ENCODE measurements at places on chromosomes 6 and 20.

GRCh38 chr6:85516168-85516567 is 66.3 kb downstream of the NT5E start:
- no peak for DNase-seq

DNA sequence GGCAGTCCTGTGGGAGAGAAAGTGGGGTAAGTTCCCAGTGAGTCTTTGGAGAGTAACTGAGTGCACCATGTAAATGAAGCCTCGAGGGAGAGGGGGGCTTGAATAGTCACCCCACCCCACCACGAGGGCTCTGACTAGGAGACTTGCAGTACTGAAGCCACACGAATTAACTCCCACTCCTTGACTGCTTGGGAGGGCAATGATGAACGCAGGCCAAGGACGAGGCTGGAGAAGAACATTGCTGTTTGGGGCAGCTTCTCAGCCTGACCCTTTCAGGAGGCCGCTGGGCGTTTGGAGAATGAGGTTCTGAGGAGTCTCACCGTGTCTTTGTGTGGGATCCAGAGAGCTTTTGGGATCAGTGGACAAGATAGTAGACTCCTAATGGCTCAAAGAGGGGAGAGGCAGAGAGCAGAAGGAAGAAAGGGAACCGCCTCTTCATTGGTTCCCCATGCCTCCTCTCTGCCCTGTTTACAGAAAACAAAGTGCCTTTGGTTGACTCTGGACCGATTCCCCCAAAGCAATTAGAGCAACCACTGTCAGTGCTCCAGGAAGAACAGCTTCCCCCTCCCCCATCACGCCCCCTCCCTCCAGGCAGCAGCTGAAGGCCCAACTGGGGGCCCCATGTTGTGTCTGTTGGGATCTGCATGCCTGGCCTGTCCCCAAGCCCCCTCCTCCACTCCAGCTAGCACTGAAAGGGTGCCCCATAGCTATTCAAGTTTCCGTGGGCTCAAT is 41.7 kb upstream of the CDKN1A start:
- no peak for DNase-seq

- DNase-seq: no peak
Observed at GRCh38 chr20:22918286-22918983, 116.7 kb upstream of the SSTR4 start.

DNA sequence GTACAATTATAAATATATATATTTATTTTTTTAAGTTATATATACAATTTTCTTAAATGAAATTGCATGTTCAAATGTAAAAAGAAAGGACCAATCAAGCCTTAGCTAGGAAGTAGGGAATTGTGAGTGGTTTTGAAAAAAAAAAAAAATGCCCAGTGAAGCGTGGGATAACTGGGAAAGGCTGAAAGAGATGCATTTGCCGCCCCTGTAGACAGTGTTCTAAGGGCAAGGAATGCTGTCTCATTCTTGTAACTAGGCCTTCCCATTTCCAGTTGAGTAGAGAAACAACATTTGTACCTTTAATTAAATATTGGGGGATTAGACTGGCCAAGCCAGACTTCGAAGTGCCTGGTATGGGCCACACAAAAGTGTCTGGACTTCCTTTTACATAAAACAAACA is 430.1 kb upstream of the SLC35B3 start:
- DNase-seq: no peak

DNA sequence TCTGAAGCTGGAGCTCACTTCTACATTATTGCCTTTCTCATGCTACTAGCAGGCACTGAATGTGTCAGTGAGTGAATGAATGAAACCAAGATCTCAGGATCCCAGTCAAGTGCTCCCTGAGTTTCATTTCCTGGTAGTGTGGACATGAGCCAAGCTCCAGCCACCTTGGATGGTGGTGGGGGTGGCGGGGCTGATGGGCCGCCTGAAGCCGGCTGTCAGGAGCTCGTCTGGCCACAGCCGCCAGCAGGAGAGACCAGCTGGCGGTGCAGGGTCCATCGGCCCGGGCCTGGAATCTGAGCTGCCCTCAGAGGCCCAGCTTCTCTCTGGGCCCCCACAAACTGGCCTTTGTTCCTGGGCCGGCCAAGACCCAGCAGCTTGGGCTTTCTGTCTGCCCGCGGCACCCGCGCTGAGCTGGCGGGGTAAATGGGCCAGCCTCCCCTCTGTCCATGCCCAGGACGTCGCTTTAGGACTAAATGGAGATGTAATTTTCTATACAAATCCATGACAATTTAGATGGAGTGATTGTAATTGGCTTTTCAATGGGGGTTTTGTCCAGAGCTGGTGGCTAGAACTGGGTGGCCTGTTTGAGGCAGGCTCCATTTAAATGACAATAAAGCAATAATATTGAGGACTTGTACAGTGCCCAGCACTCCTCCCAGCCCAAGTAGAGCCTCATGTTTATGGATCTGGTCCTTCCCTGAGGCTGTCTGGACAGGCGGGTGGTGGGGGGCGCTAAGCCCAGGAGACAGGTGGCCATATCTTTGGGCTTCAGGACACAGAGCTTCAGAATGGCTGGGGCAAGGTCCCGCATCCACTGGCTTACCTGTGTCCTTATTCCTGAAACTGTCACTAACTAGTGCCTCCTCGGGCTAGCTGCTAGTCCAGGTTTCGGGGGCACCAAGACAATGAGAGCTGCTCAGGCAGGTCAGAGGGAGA is 43.5 kb downstream of the NOL4L start:
- DNase-seq: no peak

DNA sequence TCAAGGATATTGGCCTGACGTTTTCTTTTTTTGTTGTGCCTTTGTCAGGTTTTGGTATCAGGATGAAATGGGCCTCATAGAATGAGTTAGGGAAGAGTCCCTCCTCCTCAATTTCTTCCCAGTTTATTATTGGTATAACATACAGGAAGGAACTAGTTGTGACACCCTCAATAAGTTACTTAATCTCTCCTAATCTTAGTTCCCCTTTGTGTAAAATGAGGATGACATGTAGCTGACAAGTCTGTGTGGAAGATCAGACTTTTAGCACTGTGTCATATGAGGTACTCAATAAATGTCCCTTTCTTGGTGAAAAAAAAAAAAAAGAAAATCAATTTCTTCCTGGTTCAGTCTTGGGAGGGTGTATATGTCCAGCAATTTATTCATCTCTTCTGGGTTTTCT is 155.8 kb downstream of the PDE7B start:
- DNase-seq: no peak

GRCh38 chr6:137728386-137729349 is 138.4 kb upstream of the TNFAIP3 start:
- DNase-seq: no peak

GRCh38 chr6:11054722-11055121 is 10.6 kb upstream of the ELOVL2 start:
- DNase-seq: no peak

DNA sequence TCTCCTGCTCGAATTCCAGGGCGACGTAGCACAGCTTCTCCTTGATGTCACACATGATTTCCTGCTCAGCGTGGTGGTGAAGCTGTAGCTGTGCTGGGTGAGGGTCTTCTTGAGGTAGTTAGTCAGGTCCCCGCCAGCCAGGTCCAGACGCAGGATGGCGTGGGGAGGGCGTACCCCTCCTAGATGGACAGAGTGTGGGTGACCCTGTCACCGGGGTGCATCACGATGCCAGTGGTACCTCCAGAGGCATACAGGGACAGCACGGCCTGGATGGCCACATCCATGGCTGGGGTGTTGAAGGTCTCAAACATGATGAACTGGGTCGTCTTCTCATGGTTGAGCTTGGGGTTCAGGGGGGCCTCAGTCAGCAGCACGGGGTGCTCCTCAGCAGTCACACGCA is 110.2 kb upstream of the CNR1 start:
- DNase-seq: no peak

GRCh38 chr6:13491538-13491937 is 4.1 kb upstream of the GFOD1 start:
- no peak for DNase-seq

GRCh38 chr20:39163993-39164392 is 201.8 kb downstream of the DHX35 start:
- DNase-seq: no peak

DNA sequence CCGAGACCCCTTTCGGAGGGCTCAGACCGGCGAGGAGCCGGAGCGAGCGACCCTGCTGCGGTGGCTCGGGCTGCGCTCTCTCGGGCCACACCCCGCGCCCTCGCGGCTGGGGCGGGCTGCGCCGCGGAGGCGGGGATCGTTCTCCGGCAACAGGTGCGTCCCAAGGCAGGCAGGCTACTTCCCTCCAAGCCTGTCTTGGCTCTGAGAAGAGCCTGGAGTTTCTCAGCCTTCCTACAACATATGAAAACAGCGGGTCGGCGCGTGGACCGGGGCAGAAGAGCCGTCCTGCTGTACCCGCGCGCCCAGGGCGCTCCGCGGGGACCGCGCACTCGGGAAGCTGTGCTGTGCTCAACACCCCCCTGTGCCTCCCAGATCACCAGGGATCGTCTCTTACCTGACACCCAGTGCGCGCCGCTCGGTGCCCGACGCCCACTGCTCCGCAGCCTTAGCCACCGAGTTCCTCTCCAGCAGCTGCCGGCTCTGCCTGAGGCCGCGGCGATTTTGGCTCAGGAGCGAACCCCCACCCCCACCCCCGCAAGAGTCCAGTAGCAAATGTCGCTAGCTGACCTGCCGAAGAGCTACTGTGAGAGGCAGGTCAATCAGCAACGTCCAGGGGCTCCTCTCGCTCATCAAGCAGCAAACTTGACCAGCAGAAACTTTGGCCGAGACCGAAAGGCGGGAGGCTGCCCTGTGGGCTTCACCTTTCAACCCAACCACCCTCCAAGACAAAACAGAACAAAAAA is 3.7 kb upstream of the OLIG3 start:
- DNase-seq: no peak

DNA sequence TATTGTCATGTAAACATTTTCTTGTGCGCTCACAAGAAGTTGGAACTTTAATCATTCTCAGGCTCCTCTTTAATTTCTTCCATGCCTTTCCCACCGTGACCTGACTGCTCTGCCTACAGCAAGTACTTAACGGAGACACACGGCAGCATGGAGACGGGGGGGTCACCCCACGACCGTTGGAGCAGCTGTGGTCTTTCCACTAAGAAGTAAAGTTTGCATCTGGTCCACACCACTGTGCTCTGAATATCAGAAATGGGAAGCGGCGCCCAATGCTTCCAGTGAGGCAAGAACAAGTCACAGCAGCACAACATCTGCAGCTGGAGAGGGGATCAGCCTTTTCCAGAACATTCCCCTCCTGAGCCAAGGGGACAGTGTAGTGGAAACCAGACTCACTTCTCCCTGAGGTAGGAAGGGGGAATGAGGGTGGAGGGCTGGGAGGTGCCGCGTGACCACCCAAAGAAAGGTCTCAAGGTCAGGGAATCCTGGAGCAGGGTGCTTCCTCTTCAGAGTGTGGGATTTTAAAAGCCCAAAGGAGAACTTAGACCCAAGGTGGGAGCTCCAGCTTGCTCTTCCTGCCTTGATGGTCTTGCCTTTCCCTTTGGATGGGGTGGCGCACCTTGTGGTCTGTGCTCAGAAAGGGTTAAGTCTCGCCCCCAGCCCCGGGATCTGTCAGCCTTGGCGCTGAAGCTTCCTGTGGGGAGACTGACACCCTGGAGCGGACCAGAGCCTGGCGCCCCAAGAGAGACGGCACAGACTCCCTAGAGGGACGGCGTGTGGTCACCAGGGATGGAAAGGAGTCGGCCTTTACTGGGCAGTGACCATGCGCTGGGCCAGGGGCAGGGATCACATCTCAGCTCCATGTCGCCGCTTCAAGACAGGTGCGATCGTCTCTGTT is 25.6 kb upstream of the SMOC2 start:
- no peak for DNase-seq

DNA sequence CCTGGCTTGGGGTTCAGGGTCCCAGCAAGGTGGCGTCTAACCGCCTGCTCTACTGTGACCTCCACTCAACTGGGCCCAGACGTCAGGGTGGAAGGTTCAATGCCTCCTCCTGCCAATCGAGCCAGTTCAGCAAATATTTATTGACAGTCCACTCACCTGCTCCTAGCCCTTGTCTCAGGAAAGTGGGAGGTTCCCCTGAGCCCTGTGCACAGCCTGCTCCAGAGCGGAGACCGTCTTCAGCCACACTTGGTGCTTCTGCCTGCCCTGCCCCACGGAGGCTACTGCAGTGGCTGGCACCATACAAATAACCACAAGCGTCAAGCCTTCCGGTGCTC is 6.1 kb downstream of the CCDC167 start:
- DNase-seq: no peak

GRCh38 chr20:42516692-42517091 is 673.0 kb downstream of the PTPRT start:
- no peak for DNase-seq

DNA sequence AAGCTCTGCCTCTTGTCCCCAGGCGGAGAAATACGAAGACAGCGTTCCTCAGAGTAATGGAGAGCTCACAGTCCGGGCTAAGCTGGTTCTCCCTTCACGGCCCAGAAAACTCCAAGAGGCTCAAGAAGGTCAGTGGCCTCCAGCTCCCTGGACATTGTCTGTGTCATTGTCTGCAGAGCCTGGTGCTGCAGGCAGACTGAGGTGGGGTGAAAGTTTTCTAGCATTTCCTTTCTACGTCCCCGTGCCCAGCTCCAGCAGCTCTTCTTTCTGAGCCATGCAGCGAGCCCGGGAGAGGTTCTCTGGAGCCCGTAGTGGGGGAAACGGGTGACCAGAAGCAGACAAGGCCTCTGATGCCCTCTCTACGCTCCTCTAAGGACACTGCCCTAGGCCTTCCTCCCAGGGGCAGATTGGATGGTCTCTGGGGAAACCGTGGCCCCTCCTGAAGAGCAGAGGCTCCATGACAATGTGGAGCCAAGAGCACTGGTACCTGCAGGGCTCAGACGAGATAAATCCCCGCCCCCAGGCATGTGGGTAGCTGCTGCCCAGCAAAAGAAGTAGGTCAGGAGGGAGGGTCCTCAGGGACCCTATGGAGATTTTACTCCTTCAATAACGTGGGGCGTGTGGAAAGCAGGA is 58.4 kb downstream of the EZR start:
- no peak for DNase-seq

- DNase-seq: no peak
Observed at GRCh38 chr6:66189915-66190314, 482.9 kb upstream of the EYS start.

GRCh38 chr6:20365456-20365855 is 36.2 kb upstream of the E2F3 start:
- DNase-seq: no peak

- DNase-seq: no peak
Observed at GRCh38 chr6:9161731-9162130, 726.4 kb upstream of the SLC35B3 start.

- no peak for DNase-seq
Observed at GRCh38 chr20:52569201-52569600, 377.6 kb upstream of the ZFP64 start.

- DNase-seq: no peak
Observed at GRCh38 chr6:118996289-118996820, 61.4 kb upstream of the MCM9 start.
